ENCODE measurements at places on chromosomes 2 and 18.

DNA sequence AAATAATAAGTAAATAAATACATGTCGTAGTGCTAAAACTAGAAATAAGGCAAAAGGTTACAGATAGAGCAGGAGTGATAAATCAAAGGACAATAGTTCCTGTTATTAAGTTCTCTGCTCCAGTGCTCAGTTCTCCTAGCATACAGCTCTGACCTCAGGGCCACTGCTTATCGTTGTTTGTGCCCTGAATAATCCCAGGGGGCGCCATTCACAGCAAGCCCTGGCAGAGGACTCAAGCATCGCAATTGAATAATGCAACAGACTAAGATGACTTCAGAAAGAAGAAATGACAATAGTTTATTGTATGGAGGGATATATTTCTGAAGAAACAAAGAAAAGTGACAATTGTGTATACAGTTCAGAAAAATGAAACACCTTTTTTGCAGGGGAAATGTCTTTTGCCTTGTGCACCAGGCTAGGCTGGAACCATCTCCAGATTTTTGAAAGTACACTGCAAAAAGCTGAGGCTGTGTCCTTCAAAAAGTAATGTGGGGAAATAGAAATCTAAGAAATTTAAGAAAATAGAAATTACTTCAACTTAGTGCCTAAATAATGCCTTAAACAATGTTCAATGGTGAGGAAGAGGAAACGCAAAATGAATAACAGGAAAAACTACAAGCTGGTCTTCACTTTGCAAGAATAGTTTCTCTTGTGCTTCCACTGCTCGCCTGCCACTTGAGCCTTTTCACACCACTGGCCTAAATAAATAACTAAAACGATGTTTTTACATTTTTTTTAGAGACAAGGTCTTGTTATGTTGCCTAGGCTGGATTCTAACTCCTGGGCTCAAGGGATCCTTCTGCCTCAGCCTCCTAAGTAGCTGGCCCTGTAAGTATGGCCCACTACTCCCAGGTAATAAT lies 19.0 kb upstream of the CCNYL1 start:
- DNase-seq = peak; percentile 14

DNA sequence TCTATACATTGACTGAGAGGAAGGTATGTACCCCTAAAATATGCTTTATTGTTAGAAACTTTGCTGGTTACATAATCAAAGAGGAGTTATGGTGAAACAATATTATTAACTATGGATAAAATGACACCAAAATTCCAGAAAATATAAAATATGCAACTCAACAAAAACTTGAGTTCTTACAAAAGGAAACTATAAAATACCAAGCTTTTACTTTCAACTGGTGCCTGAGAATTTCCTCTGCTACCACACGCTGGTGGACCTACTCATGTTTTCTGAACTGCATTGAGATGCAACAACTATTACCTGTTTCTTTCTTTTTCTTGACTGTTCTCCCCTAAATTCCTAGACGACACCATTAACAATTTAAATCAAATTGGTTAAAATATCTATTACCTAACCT lies 8.2 kb upstream of the NFE2L2 start:
- no peak for DNase-seq

DNA sequence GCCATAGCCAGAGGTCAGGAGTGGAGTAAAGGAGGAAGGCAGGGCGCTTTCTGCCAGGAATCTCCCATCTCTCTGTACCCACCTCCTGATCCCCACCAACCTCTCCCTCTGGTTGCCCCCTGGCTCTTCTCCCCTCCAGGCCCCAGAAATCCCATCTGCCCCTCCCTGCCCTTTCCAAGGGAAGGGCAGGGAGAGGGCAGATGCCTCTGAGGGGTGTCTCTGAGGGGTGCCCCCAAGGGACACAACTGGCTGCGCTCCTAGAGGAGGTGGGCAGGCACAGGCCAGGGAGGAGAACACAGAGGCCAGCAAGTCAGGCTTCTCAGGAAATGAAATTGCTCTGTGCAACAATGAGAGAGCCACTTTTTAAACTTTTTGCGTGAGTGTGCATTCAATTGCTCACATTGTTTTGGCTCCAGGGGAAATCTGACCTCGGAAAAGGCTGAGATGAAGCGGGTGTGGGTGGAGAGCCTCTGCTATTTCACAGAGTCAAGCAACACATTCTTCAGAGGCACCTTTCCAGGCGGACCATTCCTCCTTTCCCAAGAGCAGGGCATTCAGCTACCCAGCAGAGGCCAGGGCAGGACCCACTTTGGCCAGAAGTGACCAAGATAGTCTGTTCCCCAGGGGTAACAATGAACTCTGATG lies 125.5 kb downstream of the SMAD7 start:
- DNase-seq = no peak

DNA sequence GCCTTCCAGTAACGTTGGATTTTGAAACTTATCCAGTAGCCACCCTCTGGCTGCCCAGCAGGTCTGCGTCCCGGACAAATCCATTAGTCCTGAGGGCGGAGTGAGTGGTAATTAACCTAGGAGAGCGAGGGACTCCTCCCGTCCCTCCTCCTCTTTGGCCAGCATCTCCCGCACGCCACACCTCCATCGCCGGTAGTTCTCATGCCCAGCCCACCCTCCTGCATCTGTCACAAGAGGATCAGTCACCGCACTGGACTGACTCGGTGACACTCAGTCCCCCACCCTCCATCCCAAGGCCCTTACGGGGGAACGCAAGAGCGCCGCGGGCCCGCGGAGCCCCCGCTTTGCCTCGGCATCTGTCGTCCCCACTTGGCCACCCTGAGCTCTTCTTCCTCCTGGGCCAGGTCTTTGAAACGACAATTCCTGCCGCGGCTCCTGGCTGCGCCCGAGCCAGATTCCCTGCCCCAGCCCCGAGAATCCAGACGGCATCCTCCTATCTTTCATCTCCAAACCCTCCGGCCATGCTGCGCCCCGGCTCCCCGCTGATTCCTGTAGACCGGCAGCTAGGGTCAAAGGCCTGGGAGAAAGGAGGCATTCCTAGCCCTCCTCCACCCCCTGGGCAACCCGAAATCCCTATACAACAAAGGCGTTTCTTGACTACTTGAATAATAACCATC lies 77.5 kb downstream of the EIF2AK3 start:
- no peak for DNase-seq

GRCh38 chr2:47195148-47195547 lies 40.0 kb upstream of the STPG4 start:
- DNase-seq = no peak

- no peak for DNase-seq
Observed at GRCh38 chr18:54181856-54182602, 42.4 kb downstream of the MBD2 start.

DNA sequence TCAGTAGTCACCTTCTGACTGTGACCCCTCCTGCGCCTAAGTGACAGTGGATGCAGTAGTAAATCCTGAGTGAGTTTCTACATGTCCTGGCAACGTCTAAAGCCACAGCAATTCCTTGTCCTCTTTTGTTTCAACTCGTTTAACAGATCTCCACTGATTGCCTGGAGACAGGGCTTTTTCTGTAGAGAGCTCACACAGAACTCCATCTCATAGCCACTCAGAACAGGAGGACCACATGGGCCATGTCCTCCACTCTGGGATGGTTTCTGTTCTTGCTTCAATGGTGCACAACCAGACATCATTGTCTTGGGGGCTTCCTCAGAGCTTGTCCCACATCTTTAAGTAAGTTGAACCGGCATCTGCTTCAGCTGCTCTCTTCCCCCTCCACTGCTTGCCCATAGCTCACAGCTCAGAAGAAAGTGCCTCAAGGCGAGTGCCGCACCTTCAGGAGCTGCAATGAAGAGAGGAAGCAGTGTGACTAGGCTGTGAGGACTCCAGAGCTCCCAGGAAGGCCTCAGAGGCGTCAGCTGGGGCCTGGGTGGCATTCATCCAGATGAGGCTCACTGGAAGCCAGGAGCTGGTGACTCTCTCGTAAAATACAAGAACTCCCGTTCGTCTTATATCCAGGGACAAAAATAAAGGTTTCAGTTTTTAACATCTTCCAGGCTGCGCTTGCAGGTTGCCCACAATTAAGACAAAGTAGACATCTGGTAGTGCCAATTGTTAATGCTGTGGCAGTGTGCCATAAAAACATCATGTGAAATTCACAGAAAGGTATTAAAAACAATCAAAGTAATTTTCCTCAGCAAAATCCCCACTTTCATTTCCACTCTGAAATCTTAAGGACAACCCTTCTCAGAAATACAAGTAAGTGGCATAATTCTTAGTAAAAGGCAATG lies 37.3 kb downstream of the ST3GAL5 start:
- no peak for DNase-seq

- DNase-seq = no peak
Observed at GRCh38 chr2:220036431-220036830, 409.0 kb downstream of the SLC4A3 start.

GRCh38 chr18:13136056-13136903 lies 82.3 kb upstream of the LDLRAD4 start:
- DNase-seq = peak; percentile 64

DNA sequence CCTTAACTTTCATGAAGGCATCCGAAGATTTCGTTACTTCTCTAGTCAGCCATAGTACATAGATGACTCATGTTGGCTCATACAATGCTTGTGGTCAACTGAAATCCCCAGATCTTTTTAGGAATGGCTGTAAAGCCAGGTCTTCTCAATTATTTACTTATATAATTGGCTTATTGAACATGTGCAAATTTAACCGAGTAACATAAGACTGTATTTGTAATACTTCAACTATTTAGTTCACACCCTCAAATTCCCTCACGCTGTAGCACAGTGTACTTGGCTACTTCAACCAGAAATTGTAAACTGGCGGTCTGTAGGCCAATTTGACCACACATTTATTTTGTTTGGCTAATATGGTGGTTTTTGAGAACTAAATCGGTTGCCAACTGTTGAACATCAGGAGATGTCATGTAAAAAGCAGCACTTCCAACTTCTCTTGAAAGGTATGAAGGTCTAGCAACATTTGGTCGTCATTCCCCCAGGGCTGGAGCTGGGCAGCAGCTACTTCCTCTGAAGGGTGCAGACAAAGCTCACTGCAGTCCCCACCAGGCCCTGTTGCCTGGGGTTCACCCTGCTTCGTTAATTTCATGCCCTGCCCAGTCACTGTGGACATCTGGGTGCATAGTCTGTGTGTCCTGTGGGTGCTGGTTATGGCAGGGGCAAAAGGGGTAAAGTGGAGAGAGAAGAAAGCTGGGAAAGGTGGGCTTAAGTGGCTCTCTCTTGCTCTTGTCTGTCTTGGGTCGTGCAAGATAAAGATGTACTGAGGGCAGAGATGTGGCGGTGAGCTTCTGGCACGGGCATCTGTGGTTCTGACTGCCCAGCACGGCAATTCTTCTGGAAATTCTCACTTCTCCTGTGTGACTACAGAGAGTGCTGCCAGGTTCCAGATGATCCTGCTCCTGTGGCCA lies 3.2 kb upstream of the SH3RF3 start:
- no peak for DNase-seq

Measured in stimulated activated CD8-positive, alpha-beta memory T cell treated with anti-CD3 and anti-CD28 coated beads, Interleukin-7, amount 100 ng/mL, for 48 hours (primary cell).